H1 (cell line): ENCODE measurements at places on chromosomes 1 and 21. TPM values are rescaled to one million over a fixed set of nuclear protein-coding genes. Genes with fewer than 3 reads are reported as not detected.
A peak's percentile ranks its signal among the peaks of the same experiment; 100 is the strongest.

Gene SPRR2F
- total RNA-seq = 1.0 and 1.1 TPM in 2 replicates

Gene FAM167B
- total RNA-seq = 3.2 and 3.9 TPM in 2 replicates

Gene DCST2
- 0.43 TPM in 1 of 2 replicates, not detected in the other for total RNA-seq

Gene MRPL37
- total RNA-seq = 126 and 129 TPM in 2 replicates

Gene HCRTR1
- total RNA-seq = 0.35 and 0.44 TPM in 2 replicates

DNA sequence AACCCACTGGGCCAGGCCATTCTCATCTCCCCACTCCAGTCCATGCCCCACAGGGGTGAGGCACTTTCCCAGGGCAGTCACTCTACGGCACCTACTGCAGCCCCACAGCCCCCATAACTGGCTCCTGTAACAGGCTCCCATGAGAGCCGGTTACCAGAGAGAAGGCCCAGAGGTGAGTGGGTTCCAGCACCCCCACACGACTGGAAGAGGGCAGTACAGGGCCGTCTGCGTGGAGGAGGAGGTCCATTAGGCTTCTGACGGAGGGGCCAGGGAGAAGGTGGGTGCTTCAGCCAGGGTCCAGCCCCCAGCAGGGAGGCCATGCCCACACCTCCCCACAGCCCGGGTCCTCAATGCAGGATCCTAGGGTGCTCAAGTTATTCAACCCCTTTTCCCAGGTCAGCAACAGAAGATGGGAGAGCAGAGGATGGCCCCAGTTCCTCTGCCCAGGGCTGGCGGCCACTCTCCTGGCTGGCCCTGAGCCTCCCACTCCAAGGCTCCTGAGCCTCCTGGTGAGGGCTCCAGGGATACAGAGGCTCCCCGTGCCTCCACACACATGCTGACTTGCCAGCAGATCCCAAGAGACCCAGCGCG, 1.6 kb downstream of the ACAP3 start:
- H3K36me3 ChIP-seq = no peaks in the 10 kb centered on the region; the same call in 1 of the 2 replicates
- no peak overlapping the region for H3K27ac ChIP-seq
- peak overlapping the region; percentile 91; the same call in 1 of the 2 replicates for H3K4me3 ChIP-seq
- H3K4me1 ChIP-seq = peaks cover 35% of the 10 kb centered on the region
- DNase-seq = no peak
- H3K27me3 ChIP-seq = peaks cover 4% of the 10 kb centered on the region; the same call in 1 of the 2 replicates

DNA sequence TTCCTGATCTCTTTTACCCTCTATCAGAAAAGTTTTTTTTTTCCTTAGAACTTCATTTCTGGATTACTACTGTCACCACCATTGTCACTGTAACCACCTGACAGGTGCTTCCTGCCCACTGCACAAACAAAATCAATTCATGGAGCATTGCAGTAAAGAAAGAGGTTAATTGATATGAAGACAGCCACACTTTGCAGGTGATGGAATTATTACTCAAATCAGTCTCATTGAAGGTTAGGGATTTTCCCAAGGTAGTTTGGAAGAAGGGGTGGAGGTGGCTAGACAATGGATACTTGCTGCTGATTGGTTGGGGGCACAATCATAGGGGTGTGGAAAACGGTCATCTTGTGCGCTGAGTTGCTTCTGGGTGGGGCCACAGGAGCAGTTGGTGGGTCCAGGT, 230.8 kb upstream of the CACYBP start:
- no peak overlapping the region for H3K4me3 ChIP-seq
- no peak overlapping the region for H3K27ac ChIP-seq
- H3K4me1 ChIP-seq = no peaks in the 10 kb centered on the region
- no peak for DNase-seq
- no peaks in the 10 kb centered on the region for H3K36me3 ChIP-seq

DNA sequence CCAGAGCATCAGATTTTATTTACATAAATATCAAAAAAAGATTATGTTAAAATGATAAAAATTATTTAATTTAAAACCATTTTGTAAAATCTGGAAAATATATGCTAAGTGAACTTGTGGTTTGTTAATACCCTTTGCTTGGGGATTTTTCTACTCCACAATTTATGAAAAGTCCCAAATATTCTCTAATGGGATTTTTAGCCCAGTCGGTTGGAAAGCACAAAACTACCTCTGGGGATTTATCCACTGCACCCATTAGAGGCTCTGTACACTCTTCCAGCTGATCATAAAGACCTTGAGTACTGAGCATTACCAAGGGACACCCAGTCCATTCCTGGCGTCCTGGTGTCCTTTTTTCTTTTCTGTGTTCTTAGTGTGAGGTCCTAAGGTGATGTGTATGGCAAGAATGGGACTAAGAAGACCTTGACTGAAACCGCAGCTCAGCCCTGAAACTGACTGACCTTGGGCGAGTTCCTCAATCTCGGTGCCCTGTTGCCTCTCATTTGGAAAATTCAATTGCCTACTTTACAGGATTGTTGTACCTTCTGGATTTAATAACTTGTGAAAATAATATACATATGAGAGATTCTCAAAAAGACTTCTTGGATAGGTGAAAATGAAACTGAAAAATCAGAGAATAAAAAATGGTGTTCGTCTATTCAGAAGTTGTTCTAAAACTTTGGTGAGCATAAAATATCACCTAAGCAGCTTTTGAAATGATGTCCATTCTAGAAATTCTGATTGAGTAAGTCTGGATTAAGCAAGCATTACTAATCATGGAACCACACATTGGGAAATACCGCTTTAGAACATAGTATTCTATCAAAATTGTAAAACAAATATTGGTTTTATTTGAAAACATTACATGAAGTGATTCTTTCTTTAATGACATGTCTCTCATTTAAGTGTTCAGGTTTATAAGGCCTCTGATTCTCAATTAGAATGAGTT, 21.5 kb upstream of the SAMSN1 start:
- H3K4me1 ChIP-seq = no peaks in the 10 kb centered on the region
- H3K4me3 ChIP-seq = no peak overlapping the region
- no peak overlapping the region for H3K27ac ChIP-seq
- H3K27me3 ChIP-seq = no peaks in the 10 kb centered on the region
- H3K36me3 ChIP-seq = no peaks in the 10 kb centered on the region

GRCh38 chr1:93611668-93612067, 70.0 kb downstream of the BCAR3 start:
- no peak overlapping the region for H3K27ac ChIP-seq
- peaks cover 23% of the 10 kb centered on the region for H3K4me1 ChIP-seq
- no peak for DNase-seq
- H3K4me3 ChIP-seq = no peak overlapping the region

GRCh38 chr21:25324666-25325065, 282.6 kb downstream of the MRPL39 start:
- H3K27ac ChIP-seq = no peak overlapping the region
- DNase-seq = no peak
- no peaks in the 10 kb centered on the region for H3K27me3 ChIP-seq

DNA sequence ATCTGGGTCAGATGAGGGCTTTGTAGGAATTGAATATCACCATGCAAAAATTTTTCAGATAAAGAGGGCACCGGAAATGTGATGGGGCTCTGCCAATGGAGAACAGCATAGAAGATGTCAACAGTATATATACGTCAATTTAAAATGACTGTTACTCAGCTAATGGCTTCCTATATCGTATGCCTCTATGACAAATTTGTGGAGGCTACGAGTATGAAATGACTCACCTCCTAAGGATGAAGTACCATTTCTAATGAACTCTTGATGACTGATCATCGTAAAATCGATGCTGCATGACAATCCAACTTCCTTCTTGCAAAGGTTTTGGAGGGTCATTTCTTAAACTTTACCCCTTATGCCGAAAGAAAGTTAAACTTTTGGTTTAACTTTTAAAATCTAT, 450.3 kb upstream of the ZP4 start:
- H3K36me3 ChIP-seq = no peaks in the 10 kb centered on the region
- no peak overlapping the region for H3K27ac ChIP-seq
- H3K4me3 ChIP-seq = no peak overlapping the region
- no peaks in the 10 kb centered on the region for H3K27me3 ChIP-seq
- H3K4me1 ChIP-seq = no peaks in the 10 kb centered on the region

- H3K36me3 ChIP-seq = no peaks in the 10 kb centered on the region
- H3K27ac ChIP-seq = no peak overlapping the region
- no peak overlapping the region for H3K4me3 ChIP-seq
- no peak for DNase-seq
- H3K27me3 ChIP-seq = no peaks in the 10 kb centered on the region
Observed at GRCh38 chr1:110383251-110383990, 7.4 kb downstream of the SLC16A4 start.

DNA sequence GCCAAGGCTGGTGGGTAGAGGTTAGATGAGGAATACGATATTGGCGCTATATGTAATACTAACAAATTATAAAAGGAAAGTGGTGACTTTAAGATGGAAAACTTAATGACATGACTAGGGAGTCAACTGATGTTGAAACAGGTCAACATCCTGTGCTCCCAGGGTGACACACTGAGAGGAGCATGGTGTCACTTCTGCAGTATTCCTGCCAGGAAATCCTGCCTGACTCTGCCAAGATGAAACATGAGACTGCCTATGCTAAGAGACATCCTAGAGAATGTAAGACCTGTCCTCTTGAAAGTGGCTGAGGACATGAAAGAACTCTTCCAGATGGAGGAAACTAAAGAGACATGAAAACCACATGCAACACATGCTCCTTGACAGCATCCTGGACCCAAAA, 65.0 kb upstream of the KCND3 start:
- H3K4me3 ChIP-seq = no peak overlapping the region

- no peak for DNase-seq
- no peak overlapping the region for H3K4me3 ChIP-seq
- no peaks in the 10 kb centered on the region for H3K27me3 ChIP-seq
- H3K4me1 ChIP-seq = no peaks in the 10 kb centered on the region
- H3K27ac ChIP-seq = no peak overlapping the region
- no peaks in the 10 kb centered on the region for H3K36me3 ChIP-seq
Observed at GRCh38 chr1:100455478-100456072, 82.4 kb upstream of the GPR88 start.

DNA sequence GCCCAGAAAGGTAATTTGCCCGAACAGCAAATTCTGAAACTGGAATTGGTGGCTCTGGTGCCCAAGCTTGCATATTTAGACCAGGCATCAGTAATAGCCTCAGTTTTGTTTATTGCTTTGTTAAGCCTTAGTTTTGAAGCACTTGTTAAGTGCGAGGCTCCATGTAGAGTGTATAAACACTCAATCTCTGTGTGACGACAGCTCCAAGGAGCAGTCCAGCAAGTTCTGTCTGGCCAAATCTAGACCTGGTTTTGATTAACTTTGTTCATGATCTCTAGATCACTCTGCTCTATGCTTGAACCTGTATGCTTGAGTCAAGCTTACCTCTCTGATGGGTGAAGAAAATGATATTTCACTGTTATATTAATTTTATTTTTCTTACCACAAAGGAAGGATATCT, 37.4 kb downstream of the DOP1B start:
- DNase-seq = no peak
- no peaks in the 10 kb centered on the region for H3K36me3 ChIP-seq
- no peak overlapping the region for H3K4me3 ChIP-seq
- H3K4me1 ChIP-seq = no peaks in the 10 kb centered on the region
- no peaks in the 10 kb centered on the region for H3K27me3 ChIP-seq

GRCh38 chr1:18932387-18932786, 24.1 kb downstream of the IFFO2 start:
- DNase-seq = no peak
- peaks cover 3% of the 10 kb centered on the region; the same call in 1 of the 2 replicates for H3K4me1 ChIP-seq
- no peak overlapping the region for H3K27ac ChIP-seq
- H3K27me3 ChIP-seq = no peaks in the 10 kb centered on the region
- H3K36me3 ChIP-seq = no peaks in the 10 kb centered on the region

GRCh38 chr1:156012051-156012817, 8.5 kb downstream of the SSR2 start:
- H3K27ac ChIP-seq = no peak overlapping the region
- DNase-seq = no peak
- H3K4me1 ChIP-seq = no peaks in the 10 kb centered on the region
- peaks cover 44% of the 10 kb centered on the region for H3K36me3 ChIP-seq
- H3K27me3 ChIP-seq = no peaks in the 10 kb centered on the region

DNA sequence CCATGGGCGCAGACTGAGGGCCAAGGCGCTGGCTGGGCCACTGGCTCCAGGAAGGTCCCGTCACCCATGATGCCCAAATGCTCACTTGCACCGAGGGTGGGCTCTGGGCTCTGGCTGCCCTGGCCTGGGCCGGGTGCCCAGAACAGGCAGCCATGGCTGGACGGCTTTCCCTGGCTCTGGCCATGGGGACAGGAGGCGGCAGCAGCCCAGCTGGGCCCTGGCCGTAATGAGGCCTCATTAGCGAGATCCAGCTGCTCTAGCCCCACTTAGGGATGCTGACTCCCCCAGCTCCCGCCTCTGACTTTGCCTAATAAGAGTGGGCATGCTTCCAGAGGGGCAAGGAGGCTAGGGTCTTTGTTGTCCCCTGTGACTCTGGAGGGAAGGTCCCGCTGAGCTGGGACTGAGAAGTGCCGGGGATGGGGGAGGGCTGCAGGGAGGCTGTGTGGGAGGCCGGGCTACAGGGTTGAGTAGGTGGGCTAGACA, 11.8 kb downstream of the SLC6A9 start:
- peaks cover 8% of the 10 kb centered on the region; the same call in 1 of the 2 replicates for H3K4me1 ChIP-seq
- no peak for DNase-seq
- no peaks in the 10 kb centered on the region for H3K27me3 ChIP-seq
- H3K27ac ChIP-seq = no peak overlapping the region
- H3K4me3 ChIP-seq = no peak overlapping the region
- H3K36me3 ChIP-seq = peaks cover 9% of the 10 kb centered on the region; the same call in 1 of the 2 replicates

DNA sequence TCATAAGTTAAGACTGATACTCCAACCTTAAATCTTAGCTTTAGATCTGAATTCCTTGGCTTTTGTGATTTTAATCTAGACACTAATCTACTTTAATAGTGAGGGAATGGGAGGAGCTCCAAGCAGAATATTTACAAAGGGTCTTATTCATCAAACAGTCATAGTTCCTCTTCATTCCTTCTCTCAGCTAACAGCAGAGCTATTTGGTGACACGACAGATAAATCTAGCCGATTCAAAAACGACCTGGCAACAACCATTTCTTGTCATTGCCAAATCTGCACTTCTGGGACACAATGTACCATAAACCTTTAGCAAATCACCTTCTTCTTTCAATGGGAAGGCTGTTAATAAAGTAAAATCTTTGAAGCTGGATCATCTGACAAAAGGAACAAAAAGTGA, 52.8 kb upstream of the FOXD3 start:
- no peak overlapping the region for H3K4me3 ChIP-seq
- DNase-seq = no peak
- H3K27me3 ChIP-seq = no peaks in the 10 kb centered on the region
- no peaks in the 10 kb centered on the region for H3K4me1 ChIP-seq
- H3K27ac ChIP-seq = no peak overlapping the region

DNA sequence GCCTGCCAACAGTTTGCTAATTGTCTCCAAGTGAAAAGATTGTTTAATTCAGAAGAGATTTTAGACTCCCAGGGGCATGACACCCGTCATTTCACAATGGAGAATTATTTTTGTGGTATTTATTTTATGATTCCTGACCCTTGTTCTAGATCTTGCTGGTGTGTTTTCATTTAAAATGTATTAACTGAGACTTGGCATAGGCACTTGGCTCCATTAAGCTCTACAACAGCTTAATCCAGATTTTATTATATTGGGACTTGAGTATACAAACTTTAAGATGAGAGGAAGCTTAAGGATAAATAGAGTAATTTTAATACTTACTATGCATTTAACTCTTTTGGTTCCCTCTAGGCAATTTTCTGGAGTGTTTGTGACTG, 101.3 kb upstream of the KCNE2 start:
- no peak overlapping the region for H3K4me3 ChIP-seq
- H3K4me1 ChIP-seq = no peaks in the 10 kb centered on the region
- DNase-seq = no peak
- H3K27ac ChIP-seq = no peak overlapping the region
- H3K27me3 ChIP-seq = no peaks in the 10 kb centered on the region
